ENCODE measurements at places on chromosomes 16 and 17.

- no peak for DNase-seq
Observed at GRCh38 chr17:36149296-36149820, 27.1 kb downstream of the TBC1D3B start.

DNA sequence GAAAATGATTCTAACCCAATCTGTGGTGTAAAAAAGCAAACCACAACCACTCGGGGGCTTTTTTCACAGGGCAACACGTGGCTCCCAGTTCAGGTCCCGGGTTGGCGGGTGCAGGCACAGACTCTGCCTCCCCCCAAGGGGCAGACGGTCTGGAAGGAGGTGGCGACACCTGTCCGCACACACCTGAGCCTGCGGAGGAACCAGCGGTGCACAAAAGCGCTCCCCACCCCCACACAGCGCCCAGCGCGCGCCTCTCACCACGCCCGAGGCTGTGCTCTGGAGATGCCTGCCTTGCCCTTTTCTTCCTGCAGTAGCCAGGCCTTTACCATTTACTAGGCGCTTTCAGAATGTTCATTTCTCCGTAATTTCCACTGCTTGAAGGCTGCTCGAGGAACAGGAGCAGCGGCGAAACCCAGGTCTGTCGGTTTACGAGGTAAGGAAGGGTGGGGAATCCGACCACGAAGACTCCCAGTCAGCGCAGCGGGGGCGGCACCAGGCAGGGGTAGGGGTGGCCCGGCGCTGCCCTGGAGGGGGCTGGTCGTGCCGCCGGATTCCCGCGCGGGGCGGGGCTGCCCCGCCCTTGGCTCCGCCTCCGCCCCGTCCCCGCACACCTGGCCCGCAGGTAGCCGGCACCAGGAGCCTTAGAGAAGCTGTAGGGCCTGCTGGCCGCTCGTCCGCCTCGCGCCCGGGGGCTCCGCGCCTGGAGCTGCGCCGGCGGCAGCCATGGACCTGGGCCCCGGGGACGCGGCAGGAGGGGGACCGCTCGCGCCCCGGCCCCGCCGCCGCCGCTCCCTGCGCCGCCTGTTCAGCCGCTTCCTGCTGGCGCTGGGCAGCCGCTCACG, at the start of gene USP43:
Gene USP43 (plus strand): TSS at position 608 of the 842 bp plus-strand sequence. CDS start 116 bp downstream, at position 724.
- DNase-seq, result peak; percentile 37

GRCh38 chr16:27558932-27559331, 9.0 kb downstream of the KATNIP start:
- DNase-seq, result no peak

DNA sequence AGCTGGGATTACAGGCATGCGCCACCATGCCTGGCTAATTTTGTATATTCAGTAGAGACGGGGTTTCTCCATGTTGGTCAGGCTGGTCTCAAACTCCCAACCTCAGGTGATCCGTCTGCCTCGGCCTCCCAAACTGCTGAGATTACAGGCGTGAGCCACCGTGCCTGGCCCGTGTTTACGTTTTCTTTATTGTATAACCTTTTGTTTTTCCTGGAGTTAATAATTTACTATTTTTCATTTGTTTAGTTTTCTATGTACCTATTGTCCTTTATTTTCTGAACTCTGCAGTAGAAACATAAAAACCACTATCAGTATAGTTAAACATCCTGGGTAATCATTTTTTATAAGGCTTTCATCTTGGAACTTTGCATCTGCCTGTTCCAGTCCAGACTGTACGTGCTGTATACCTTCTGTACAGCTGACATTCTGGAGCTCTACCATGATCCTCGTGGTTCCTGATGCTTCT, 73.6 kb downstream of the PPM1E start:
- no peak for DNase-seq

DNA sequence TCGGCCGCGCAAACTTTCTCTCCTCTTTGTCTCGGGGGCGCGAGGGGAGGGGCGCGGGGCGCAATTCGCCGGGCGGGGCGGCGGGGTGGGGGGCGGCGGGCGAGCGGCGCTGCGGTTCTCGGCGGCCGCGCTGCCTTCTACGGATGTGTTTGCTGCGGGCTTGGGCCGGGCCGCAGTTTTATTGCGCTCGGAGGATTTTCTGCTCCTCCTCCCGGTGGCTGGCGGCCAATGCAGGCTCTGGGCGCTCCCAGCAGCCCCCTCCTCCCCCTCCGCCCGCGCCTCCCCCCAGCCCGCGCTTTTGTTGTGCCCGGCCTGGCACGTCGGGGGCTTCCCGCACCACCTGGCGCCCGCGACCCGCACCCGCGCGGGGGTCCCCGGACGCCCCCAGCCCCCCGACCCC, at the start of gene TIMP2:
Gene TIMP2 (minus strand): TSS at position 154 of the 400 bp plus-strand sequence. CDS start 299 bp downstream, outside the sequence.
- peak; percentile 75 for DNase-seq

DNA sequence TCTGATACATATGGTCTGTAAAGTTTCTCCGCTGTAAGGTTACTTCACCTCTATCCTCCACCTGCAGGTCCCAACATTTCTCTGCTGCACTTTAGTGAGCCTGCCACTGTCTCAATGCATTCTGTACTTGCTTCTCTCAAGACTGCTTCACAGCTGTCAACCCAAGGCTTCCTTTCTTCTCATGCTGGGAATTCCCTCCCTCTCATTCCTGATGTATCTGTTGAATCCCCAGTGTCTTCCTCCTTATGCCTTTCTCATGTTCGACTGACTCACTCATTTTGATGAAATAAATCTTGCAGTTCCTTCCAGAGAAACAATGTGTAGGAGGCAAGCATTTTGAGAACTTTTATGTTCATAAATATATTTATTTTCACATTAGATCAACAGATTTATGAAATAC, 288.3 kb downstream of the CNTNAP4 start:
- no peak for DNase-seq

DNA sequence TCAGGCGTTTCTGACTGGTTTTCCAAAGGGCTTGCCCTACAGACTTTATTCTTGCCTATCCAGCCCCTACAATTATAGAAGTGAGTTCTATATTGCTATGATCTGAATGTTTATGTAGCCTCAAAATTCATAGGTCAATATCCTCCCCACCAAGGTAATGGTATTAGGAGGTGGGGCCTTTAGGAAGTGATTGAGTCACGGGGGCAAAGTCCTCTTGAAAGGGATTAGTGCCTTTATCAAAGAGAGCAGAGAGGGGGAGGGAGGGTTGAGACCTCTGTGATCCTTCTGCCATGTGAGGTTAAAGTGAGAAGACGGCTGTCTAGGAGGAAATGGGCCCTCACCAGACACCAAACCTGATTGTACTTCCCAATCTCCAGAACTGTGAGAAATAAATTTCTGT, 931 bp upstream of the CPHXL start:
- DNase-seq, result no peak

DNA sequence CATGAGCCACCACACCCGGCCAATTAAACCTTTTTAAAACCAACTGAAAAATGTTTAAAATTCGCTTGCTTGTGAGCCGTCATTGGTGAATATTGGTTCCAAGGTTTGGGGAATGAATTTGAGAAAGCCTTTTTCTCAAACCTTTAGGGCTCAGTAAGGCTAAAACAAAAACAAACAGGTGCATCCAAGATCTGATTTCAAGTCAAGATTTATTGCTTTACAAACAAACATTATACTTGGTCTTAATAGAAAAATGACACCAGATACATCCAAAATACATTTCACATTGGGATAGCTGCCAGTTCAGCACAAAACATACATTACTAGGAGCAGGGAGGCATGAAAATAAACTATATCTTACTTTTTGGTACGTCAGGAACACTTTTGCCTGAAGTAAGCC, 5.4 kb downstream of the C17orf58 start:
- no peak for DNase-seq

DNA sequence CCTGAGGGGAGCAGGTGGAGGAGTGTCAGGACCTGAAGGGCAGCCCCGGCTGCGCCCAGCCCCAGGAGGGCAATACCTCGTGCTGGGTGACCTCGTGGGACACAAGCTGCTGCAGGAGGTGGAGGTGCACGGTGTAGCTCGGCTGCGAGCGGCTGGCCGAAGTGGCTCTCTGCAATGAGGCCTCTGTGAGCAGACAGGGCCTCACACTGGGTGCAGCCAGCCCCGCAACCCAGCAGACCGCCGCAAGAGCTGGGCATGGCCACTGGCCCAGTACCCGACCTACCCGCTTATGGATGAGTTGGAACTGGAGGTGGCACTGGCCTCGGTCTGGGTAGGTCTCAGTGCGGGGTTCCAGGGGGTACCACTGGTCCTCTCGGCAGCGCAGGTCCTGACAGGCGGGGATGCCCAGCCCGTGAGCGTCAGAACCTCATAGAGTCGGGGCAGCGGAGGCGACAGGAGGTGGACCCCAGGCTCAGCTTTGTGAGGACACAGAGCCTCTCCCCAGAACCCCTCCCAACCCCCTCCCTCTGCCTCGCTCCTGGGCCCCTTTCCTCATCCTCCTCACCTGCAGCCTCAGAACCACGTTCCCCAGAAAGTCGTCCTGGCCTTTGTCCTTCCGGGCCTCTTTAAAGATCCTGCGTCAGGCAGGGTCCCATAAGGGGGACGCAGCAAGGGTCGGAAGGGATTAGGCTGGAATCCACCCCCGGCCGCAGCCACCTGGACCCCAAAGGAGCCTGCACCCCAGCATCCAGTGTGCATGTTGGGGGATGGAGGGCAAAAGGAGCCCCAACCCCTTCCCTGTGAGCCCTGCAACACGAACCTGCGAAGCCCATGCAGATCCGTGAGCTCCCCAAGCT, 4.0 kb downstream of the UNC13D start:
- DNase-seq, result no peak

- DNase-seq, result no peak
Observed at GRCh38 chr17:61200339-61200715, 199.3 kb upstream of the TBX2 start.
